ENCODE measurements at places on chromosomes 16 and 17.
A peak's percentile ranks its signal among the peaks of the same experiment; 100 is the strongest.

DNA sequence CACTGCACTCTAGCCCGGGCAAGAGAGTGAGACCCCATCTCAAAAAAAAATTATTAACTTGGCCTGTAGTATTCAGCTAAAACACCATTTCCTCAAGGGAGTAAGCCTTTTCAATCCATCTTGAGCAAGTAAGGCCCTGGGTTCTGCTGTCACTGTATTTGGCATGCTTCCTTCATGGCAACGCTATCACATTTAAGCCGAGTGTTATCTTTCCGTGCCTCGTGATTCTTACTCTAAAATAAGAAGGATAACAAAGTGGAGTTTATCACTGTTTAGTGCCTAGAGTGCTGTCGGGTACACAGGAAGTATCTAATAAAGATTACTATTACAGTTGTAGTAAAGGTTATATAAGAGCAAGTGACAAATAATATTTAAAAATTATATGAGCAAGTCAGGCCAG, 8.8 kb downstream of the VPS53 start:
- DNase-seq = no peak

- DNase-seq = peak; percentile 12
Measured at GRCh38 chr16:81696961-81697615, 82.0 kb upstream of the PLCG2 start.

DNA sequence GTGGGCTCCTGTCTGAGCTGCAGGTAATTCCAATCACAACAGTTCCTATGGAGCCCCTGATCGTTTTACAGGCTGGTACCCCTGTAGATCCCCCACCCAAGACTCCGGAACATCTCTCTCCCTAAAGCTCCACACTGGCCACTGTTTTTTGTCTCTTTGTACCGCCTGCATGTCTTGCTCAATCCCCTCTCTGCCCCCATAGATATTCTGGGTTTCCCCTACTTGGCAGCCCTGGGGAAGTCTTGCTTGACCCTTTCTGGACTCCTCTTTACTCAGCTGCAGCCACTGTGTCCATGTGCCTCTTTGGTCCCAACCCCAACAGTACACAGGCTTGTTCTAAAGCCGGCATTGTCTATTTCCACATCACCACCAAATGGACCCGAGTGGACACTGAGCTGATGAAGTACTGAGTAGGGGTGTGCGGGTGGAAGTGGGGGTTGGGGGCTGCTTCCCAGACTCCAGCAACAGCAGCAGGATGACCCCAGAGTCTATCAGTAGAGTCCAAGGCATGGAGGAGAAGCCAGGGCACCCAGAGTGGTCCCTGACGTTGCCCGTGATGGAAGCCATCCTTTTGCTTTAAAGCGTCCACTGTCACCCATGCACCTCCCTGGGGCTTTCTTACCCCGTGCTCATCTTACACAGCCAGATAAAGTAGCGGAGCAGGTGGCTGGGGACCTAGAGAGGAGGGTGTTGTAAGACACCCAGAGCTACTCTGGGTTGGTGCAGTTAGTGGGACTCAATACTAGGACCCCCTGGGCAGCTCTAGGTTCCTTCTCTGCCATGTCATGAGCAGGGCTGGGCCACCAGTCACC, 6.4 kb downstream of the CD300LB start:
- no peak for DNase-seq

- DNase-seq = no peak
Measured at GRCh38 chr17:28871056-28871579, 16.3 kb downstream of the ERAL1 start.

GRCh38 chr17:28570716-28571360, 486 bp downstream of the PIGS start:
- peak; percentile 38 for DNase-seq

- no peak for DNase-seq
Measured at GRCh38 chr16:74747716-74748615, 26.7 kb downstream of the FA2H start.

GRCh38 chr16:66886321-66886720, 6.0 kb downstream of the PDP2 start:
- no peak for DNase-seq

DNA sequence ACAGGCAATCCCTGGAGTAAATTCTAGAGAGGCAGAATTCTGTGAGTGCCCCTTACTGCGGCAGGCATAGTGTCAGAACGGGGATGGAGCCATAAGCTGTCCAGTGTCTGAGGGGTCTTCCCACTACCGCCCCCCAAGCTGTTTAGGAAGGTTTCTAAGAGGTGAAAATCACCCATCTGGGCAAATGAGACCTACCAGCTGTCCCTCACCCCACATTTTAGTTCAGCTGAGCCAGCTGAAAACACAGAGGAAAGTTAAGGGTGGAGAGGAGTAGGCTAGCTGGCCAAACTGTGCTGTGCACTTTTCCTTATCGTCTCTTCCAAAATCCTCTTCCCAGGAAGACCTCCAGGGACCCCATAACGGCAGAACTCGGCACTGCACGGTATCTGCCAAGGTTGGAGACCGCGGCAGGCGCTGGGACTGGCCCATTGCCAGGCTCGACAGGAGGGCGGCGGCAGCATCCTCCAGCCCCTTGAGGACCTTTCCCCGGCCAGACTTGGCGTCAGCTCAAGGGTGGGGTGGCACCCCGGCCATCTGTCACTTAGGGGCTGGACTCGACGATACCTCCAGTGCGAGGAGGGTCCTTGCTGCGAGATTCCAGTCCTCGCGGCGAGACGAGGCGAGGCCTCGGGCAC, 955 bp downstream of the ACLY start:
- DNase-seq = peak; percentile 17

DNA sequence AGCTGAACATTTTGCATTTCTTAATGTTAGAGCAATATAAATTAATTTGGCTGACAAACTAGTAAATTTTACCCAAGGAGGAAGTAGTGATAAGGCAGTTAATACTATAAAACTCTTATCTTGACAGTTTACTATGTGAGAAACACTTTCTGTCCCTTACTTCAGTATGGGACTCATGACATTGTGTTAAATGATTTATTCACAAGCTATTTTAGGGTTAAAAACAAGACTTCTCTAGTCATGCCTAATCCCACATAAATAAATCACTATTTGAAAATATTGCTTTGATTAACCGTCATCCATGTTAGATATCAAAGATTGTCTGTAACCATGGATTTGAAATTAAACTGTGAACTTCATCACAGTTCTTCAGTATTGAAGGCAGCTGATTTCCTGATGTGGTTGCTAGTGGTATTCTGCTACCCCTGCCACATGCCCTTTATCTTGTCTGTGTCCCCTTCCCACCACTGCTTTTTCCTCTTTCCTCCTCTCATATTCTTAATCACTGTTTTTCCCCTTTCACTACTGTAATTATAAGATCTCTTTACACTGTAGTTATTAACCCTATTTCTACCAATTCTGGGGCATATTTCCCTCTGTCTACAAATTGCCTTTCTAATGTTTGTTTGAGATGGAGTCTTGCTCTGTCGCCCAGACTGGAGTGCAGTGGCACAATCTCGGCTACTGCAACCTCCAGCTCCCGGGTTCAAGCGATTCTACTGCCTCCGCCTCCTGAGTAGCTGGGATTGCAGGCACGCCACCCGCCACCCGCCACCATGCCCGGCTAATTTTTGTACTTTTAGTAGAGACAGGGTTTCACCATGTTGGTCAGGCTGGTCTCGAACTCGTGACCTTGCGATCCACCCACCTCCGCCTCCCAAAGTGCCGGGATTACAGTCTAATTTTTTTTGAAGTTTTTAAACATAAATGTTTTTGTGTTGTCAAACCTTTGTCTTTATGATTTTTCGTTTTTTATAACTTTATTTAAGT, 95.6 kb downstream of the STXBP4 start:
- no peak for DNase-seq

- no peak for DNase-seq
Measured at GRCh38 chr16:23103603-23104002, 45.6 kb downstream of the USP31 start.

GRCh38 chr17:19948116-19948943, 29.3 kb downstream of the AKAP10 start:
- no peak for DNase-seq

DNA sequence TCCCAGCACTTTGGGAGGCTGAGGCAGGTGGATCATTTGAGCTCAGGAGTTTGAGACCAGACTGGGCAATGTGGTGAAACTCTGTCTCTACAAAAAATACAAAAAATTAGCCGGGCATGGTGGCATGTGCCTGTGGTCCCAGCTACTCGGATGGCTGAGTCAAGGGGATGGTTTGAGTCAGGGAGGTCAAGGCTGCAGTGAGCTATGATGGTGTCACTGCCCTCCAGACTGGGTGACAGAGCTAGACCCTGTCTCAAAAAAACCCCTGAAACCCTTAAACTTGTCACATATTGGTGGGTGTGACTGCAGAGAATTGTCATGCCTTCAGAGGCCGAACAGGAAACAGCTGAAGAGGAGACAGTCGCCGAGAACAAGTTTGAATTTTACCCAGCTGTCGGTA, 13.4 kb downstream of the RPTOR start:
- DNase-seq = no peak

GRCh38 chr16:3841729-3842508, 38.6 kb downstream of the CREBBP start:
- no peak for DNase-seq

GRCh38 chr17:14871921-14872320, 393.2 kb downstream of the PMP22 start:
- no peak for DNase-seq

- DNase-seq = peak; percentile 67
Measured at GRCh38 chr16:89711601-89712273, 9.0 kb downstream of the VPS9D1 start.

- no peak for DNase-seq
Measured at GRCh38 chr16:86037999-86038925, 139.3 kb downstream of the IRF8 start.

DNA sequence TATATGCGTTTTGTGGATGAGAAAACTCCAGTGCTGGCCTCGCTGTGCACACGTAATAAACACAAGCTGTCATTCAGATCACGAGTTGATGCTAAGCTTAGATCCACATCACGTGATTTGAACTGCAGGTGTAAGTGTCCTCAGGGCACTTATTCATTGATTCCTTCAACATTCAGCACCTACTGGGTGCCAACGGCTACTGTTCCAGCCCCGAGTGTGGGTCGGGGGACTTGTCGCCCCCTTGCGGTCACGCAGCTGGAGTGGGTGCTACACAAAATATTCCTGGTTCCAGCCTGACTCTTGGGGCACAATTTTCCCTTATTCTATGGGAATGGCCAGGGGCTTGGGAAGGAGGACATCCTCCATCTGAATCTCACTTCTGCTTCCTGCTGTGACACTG, 29.9 kb upstream of the GINS2 start:
- DNase-seq = no peak

GRCh38 chr17:54882950-54883349, 17.7 kb upstream of the TOM1L1 start:
- DNase-seq = no peak

DNA sequence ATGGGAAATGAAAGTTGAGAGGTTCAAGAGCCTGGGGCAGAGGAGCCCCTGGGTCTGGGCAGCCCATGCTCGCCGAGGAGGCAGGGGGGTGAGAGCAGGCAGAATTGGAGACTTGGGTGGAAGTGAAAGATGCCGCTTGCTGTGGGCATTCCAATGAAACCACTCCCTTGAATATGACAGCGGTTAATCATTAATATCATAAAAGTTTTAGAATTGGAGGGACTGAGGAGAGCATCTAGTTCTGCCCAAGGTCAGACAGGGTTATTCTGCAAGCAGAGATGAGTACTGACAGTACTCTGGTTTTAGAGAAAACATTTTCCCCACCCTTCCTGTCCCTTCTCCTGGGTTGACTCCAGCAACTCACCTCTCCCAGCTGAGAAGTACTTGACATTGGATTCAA, 180.2 kb downstream of the MSI2 start:
- no peak for DNase-seq

- peak; percentile 82 for DNase-seq
Measured at GRCh38 chr16:180681-181564, 664 bp downstream of the HBQ1 start.

DNA sequence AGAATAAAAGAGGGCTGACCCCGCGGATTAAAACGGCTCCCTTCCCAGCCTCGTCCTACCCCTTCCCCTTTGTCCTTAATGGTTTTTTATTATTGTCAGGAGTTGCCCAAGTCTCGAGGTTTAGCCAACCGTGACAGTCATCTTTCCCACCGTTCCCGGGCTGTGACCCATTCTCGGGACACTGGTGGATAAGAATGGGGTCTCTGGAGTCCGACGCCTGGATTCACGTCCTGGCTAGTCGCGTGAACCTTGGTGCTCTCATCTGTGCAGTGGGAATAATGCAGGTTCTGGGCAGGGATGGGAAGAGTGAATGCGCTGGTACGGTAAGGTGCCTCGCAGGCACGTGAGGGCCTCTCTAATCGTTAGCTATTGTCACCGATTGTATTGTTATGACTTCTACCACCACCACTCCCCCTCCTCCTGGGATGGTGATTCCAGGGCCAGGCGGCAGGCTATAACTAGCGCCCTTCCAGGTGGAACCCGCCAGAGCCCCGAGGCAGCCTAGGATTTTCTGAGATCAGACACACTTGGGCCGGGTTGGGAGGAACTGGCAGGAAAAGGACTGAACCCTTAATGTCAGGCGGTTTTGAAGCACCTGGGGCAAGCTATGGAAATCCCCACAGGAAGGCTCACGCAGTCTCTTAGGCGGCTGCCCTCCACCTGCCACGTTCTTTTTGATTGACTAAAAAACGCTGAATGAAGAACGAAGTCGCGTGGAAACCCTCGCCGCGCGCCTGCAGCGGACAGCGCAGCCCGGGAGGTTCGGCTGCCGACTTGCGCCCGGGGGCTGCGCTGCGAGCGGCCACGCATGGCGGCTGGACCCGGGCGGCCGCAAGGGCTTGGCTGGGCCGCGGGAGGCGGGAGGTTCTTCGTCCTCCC, 2.7 kb downstream of the HS3ST3B1 start:
- no peak for DNase-seq

GRCh38 chr17:1003972-1004768, 7.2 kb downstream of the TIMM22 start:
- DNase-seq = no peak

- DNase-seq = no peak
Measured at GRCh38 chr17:7204336-7204735, 15.3 kb downstream of the DLG4 start.

DNA sequence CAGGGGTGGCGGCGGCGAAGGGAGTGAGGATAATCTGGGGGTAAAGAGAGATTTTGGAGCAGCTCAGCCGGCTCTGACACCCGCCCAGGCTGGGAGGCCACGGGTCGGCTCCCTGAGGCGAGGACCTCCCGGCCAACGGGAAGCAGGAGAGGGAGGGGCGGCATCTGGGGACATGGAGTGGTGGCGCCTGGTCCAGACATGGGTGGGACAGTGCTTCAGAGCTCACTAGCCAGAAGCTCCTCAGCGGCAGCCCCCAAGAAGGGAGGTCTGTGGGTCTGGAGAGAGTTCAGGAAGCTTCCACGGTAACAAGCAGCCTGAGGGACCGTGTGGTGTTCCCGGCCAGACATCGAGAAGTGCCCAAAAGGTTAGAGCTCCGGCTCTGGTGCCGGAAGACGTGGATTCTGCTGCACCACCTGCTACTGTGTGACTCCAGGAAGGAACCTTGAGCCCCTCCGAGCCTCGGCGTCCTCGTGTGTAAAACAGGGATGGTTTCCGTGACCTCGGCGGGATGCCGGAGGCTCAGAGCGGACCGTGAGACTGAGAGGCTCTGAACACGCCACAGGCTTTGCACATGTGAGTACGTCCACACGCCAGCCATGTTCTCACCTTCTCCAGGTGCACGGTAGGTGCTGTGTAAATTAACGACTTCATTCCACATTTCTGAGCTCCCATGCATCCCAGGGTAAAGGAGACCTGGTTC, 56.9 kb downstream of the TIMM22 start:
- no peak for DNase-seq

GRCh38 chr16:11752856-11753255, 10.2 kb upstream of the TXNDC11 start:
- DNase-seq = no peak

GRCh38 chr16:67277294-67277998, 1.9 kb upstream of the PLEKHG4 start:
- DNase-seq = peak; percentile 41

All from stimulated activated CD4-positive, alpha-beta T cell treated with anti-CD3 and anti-CD28 coated beads, Interleukin-12 subunit alpha, Interleukin-12 subunit beta, amount 100 ng/mL, for 24 hours (primary cell).